Left cardiac atrium (tissue), 4 donors: ENCODE measurements at places on chromosomes 3 and 15. TPM values are rescaled to one million over a fixed set of nuclear protein-coding genes. Genes with fewer than 3 reads are reported as not detected.

- DNase-seq = no peak
Observed at GRCh38 chr3:107661447-107662123, 138.8 kb downstream of the BBX start.

GRCh38 chr3:72155391-72156064 lies 370.6 kb upstream of the PROK2 start:
- DNase-seq = peak; percentile 60

The EPHB1 gene
- 1.7 TPM for total RNA-seq

DNA sequence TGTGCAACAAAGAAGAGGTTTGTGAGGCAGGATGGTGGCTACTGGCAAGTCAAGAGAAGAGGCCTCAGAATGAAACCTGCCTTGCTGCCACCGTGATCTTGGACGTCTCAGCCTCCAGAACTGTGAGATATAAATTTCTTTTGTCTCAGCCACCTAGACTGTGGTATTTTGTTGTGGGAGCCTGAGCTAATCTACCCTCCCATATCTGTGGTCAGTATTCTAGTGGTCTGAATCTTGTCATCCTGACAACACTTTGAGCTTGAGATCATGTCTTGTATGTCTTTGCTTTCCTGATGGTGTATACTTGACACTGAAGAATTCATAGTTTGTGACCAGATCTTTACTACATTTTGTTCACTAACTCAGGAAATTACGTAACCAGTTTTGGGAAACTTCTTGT lies 240.6 kb upstream of the GOLIM4 start:
- no peak for DNase-seq

DNA sequence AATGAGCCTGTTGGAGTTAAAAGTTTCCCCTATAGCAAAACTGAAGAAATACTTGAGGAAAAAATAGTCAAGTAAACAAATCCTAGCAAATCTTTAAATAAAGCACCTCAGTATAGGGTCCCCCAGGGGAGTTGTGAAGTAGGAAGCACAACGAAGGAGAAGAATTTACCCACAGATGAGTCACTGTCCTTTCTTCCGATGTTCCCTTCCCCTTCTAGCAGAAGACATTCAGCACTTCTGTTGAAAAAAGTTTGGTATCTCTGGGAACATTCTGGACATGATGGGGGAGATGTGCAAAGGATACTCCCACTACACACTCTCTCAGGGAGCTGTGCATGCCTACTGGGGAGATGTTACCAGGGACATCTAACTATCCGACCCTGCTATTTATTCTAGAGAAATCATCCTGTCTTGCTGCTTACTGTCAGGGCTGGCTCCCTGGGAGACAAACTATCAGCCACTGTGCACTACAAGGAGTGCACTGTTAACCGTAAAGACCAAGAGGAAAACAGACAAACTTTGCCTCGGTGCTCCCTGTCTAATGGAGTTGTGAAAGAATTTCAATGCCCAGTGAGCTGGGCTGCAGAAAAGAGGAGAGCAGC lies 93.8 kb downstream of the RFTN1 start:
- no peak for DNase-seq

The FBXW12 gene
- not detected for total RNA-seq

DNA sequence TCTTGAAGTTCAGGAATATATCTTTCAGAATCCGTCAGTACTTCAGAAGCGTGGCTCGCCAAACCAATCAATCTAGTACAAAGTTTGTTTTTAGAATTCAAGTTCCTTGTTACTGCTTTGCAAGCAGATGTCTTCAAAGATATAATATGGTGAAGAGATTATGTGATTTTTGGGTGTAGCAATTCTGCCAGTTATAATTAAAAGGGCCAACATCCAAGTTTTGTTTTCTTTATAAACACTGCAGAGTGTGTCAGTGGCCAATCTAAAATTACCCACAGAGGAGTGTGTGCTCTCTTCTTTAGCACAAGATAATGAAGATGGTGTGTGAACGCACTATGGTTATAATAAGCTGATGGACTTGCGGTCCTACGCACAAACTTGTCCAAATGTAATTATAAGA lies 493.6 kb upstream of the MDFIC2 start:
- no peak for DNase-seq

DNA sequence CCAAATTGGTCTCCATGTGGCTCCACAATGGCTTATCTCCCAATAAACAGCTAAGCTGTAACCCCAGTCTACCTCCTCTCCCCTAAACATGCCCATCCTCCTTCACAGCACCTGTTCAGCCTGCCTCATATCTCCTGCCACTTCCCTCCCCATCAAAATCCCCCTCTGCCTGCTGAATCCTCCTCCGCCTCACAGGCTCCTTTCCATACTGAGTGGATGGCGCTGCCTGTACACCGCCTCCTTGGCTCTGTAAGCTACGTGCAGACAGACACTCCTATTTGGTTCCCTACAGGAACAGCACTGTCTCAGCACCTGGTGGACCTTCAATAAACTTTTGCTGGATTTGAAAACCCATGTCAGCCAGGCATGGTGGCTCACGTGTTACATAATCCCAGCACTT lies 53.7 kb downstream of the ADCY5 start:
- DNase-seq = no peak

The SCN5A gene
- total RNA-seq = 191 TPM
